Activated T-helper 2 cell treated with anti-CD3 and anti-CD28 coated beads, Interferon-gamma antibody, Interleukin-2, Interleukin-4, amounts not matched to agents 10 μg/mL and 5 μg/mL and 100 μg/mL, durations not matched to agents 14 hours and 24 hours and 36 hours (primary cell): ENCODE measurements at places on chromosomes 1 and 21. TPM values are rescaled to one million over a fixed set of nuclear protein-coding genes. Genes with fewer than 3 reads are reported as not detected.

CD1D gene
- total RNA-seq: not detected in 2 replicates

- no peak for DNase-seq
Measured at GRCh38 chr1:231550448-231550781, 21.9 kb downstream of the TSNAX start.

DNA sequence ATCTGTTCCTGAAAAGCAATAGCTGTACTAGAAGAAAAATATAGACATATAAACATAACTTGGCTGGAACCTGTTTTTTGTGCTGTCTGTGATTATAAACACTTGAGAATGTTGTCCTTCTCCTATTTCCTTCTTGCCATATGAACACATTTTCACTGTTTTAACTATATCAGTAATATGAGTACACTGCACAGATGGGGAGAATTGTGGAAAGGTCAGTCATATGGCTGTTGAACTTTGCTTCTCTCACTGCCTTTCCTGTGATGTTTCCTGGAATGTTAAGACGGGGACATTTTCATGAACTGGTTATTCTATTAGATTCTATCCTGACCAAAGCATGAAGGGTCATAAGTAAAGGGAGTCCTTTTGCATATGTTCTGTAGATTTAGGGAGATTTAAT, 24.9 kb downstream of the HMCN1 start:
- DNase-seq: no peak

CFAP141 gene
- not detected in 2 replicates for total RNA-seq

DNA sequence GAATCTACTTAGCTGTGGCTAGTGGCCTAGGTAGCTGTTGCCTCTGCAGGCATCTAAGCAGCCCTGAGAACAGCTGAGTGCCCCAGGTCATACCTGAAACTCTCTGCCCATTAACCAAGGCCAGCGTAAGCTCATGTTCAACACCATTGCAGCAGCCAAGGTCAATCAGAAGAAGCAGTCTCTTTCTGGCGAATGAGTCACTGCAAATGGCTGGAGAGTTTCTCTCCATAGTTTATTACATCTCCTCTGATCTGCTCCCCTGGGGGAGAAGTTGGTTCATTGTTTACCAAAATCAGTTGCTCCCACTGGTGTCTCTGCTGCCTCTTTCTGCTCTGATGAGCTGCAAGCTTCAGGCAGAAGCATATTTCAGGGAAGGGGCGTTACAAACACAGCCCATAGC, 6.9 kb upstream of the BCL9 start:
- no peak for DNase-seq

FAM78B gene
- total RNA-seq: 1.2 and 1.4 TPM in 2 replicates
